ENCODE measurements at places on chromosomes 6 and 20.

GRCh38 chr6:121800047-121800446, 364.6 kb downstream of the GJA1 start:
- DNase-seq = no peak

DNA sequence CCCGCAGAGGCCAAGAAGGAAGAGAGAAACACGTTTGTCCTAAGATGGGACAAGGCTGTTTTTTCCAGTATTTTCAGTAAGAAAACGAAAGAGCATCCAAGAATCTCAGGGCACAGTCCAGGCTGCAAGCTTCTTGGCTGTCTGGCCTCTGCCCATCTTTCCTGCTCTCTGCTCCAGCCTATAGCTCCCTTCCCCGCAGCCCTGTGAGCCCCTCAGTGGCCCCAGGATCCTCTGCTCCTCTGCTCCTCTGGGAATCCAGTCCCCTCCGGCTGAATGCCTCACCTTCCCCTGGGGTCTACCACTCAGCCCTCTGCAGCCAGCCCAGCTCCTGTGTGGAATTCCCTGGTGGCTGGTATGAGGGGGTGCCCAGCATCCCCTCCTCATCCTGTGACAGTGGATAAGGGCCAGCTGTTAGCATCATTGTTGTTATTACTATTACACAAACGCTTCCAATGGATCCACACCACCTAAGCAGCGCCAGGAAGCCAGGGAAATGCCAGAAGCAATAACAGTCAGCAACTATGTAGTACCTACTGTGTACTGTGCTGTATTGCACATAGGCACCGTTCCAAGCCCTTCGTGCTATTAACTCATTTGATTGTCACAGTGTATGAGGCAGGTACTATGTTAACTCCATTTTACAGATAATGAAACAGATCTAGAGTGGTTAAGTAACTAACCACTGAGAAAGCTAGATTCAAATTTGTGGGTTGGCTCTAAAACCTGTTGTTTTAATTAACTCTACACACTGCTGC, 60.3 kb upstream of the PTPN1 start:
- no peak for DNase-seq

GRCh38 chr20:25985597-25985996, 288.9 kb upstream of the ZNF337 start:
- DNase-seq = no peak

GRCh38 chr20:39214828-39215227, 252.7 kb downstream of the DHX35 start:
- no peak for DNase-seq

DNA sequence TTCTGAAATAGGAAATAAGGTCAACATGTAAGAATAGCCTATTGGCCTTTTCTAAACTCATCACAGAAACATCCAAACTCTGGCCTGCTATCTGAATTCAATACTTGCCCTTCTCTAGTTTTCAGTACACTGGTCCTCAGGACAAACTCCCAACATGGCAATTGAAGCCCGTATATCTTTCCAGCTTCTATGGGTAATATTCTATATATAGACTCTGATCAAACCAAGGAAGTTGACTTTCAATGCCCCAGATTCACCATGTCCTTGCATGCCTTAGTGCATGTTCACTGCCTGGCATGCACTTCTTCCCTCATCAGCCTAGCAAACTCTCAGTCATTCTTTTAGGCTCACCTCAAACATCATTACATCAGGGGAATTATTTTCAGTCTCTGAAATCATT, 73.2 kb downstream of the RSPO3 start:
- no peak for DNase-seq

- DNase-seq = no peak
Measured at GRCh38 chr20:50558483-50558925, 48.3 kb downstream of the PTPN1 start.

GRCh38 chr20:58431134-58431533, 42.1 kb downstream of the VAPB start:
- no peak for DNase-seq

DNA sequence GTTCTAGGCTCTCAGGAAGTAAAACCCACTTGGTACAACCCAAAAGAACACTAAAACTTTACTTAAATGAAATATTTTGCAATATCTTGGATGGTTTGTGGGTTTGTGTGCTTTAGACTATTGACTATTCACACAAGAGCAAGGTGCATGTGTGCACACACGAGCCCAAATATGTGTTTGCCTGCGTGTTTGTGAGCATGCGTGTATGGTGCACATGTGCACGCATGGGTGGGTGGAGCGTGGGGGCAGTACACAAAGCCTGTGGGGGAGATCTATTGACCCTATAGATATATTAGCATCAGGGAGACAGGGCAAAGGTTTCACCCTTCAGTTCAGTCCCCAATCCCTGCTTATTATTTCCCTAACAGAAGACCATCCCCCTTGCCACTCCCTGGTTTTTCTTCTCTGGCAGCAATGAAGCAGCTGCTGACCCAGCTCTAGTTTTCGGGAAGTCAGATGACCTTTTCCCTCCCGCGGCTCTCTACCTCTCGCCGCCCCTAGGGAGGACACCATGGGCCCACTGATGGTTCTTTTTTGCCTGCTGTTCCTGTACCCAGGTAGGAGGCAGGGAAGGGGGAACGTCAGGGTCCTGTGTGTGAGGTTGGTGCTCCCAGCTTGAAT, at the start of gene C2:
Gene C2, plus strand, starts transcription at position 476 of the 621 bp plus-strand sequence. Its CDS starts 36 bp downstream, at position 512.
- no peak for DNase-seq

- DNase-seq = peak; percentile 76
Measured at GRCh38 chr6:89610149-89610642, 28.4 kb downstream of the LYRM2 start.

DNA sequence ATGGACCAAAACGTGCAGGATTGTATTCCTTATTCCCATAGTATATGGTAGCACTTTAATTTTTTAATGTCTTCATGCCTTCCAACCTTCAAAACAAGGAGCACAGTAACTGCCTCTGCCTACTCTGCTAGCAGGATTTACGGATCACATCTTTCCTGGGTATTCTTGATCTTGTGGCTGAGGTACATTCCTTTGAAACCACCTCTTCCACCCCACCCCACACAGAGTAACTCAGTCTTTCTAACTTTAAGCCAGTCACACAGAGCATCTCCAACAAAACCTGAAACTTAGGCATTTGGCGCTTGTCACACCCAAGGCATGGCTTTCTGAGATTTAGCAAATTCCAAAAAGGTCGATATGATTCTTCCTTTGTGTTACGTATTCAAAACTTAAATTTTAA, 2.3 kb upstream of the ID4 start:
- no peak for DNase-seq

GRCh38 chr6:142900227-142900971, 44.6 kb downstream of the HIVEP2 start:
- peak; percentile 79 for DNase-seq

DNA sequence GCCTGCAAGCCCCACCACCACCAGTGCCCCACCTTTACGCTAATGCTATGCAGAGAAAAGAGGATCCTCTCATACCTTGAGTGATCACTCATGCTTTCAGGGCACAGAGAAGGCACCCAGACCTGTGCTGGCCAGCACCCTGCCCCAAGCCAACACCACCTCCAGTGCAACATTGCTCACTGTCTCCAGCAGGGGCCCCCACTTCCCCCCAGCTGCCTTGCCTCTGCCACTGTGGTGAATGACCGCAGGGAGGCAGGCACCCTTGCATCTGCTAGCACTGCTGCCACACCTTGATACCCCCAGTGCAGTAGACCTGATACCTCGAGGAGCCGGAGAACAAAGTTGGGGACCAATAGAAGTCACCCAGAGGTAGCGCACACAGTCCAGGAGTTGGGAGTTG, 139.2 kb upstream of the PLN start:
- DNase-seq = no peak

DNA sequence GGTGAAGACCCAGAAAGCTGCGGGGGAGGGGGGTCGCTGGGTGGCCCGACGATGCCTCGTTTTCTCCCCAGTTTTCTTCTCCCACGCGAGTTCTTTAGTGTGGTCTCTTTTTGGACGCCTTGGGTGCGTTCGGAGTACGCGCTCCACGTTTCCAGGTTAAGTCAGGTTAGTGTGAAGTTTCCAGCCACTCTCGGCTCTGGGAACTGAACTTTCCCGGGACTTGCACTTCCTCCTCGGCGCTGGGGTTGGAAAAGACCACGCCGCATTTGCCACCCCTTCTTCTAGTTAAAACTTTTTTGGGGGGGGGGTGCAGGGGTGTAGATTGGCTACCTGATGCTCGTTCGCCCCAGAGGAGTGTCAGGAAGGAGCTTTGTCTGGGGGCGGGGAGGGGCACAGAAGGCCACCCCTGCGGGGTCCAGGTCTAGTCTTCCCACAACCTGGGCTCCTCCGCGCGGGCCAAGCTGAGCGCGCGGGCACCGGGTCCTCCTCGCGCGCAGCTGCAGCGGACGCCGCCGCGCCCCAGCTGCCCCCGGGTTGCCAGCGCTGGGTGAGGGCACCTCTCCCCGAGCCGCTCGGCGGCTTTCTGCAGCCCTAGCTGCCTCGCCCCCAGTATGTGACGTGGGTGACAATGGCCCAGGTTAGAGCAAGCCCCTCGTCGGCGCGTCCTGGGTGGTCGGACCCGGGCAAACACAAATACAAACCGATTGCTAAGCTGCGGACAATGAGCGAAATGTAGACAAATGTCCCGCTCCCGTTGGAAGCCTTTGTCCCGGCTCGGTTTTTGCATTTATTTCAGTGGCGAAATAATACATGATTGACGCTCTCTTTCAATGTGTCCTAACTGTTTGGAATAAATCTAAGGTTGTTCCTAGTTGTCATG, 1.7 kb upstream of the NKX2-2 start:
- no peak for DNase-seq

DNA sequence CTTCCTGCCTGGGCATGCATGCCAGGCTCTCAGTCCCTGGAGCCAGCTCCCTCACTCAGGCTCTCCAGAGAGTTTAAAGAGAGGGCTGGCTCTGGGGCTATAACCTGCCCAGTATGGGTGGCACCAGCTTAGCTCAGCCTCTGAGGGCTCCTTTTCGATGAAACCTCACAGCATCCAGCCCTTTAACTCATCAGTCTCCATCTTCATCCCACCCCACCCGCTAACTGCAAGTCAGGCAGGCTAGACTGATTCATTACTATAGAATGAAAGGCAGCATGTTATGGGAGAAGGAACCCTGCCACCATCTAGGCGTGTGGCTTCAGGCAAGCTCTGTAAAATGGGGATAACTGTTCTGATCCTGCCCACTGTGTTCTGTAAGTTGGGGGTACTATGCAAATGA, 53.5 kb downstream of the RAB44 start:
- no peak for DNase-seq

GRCh38 chr6:163232015-163232523, 182.4 kb upstream of the QKI start:
- no peak for DNase-seq

- DNase-seq = no peak
Measured at GRCh38 chr20:24838546-24839535, 110.2 kb upstream of the CST7 start.

- no peak for DNase-seq
Measured at GRCh38 chr6:52595000-52595795, 18.3 kb upstream of the TRAM2 start.

DNA sequence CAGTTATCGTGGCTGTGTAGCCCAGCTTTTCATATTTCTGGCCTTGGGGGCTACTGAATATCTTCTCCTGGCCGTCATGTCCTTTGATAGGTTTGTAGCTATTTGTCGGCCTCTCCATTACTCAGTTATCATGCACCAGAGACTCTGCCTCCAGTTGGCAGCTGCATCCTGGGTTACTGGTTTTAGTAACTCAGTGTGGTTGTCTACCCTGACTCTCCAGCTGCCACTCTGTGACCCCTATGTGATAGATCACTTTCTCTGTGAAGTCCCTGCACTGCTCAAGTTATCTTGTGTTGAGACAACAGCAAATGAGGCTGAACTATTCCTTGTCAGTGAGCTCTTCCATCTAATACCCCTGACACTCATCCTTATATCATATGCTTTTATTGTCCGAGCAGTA, 475 bp downstream of the OR2B6 start:
- DNase-seq = no peak

GRCh38 chr20:64176551-64176950, 12.3 kb downstream of the MYT1 start:
- no peak for DNase-seq

DNA sequence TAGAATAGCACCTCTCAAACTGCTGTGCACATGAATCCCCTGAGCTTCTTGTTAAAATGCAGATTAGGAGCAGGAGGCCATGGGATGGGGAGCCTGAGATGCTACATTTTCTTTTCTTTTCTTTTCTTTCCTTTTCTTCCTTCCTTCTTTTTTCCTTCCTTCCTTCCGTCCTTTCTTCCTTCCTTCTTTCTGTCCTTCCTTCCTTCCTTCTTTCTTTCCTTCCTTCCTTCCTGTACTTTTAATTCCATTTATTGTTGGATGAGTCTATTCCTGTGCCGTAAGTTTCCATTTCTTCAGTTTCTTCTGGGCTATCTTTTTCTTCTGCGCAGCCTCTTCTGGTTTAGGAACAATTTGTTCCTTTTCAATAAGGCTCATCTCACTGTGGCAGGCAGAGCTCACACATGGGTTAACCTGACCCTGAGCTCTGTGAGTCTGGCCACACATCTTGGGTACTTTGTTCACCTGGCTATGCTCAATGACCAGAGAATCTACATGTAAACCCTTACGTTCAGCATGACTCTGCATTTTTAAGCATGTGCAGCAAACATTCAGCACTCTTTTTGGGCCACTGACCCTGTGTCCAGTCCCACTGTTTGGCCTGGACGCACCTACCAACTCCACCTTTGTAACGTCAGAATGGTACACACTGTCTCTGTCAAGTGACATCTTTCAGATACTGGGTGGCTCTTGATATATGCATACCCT, 114.7 kb upstream of the INSM1 start:
- DNase-seq = no peak

DNA sequence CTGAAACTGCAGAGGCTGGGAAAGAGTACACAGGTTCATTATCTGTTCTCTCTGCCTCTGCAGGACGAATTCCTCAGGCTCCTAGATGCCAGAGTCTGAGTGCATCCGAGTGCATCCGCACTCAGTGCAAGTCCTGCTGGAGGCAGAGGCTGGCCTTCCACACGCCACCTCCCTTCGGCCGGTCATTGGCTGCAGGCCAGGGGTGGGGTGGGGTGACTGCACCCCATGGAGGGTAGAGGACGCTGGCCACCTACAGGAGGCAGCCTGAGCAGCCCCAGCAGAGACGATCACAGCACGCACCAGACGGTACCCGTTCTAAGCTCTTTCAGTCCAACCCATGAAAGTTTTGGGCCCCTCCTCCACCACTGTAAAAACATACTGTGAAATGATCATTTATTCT, 11.7 kb downstream of the SFT2D1 start:
- DNase-seq = no peak

DNA sequence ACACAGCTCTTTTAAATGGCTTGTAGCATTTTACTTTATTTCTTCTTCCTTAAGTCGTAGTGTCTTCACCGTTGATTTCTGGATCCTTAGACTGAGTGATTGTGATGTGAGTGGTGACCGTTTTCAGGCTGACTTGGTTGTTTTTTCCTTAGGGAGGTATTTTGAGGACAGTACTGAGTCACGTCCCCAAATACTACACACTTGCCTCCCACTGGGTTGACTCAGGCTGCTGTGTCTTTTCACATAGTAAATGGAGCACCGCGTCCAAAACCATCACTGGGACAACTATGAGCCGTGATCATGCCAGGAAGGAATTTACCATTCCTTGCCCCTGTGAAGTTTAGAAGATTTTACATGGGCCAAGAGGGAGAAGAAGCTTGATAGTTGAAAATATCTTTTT, 174.1 kb downstream of the FARS2 start:
- no peak for DNase-seq

- DNase-seq = no peak
Measured at GRCh38 chr6:144365271-144365670, 80.1 kb downstream of the UTRN start.

GRCh38 chr6:87636315-87636714, 46.4 kb downstream of the ORC3 start:
- DNase-seq = no peak

- DNase-seq = no peak
Measured at GRCh38 chr6:106143665-106144064, 57.5 kb downstream of the PRDM1 start.

Measured in CD8-positive, alpha-beta T cell (primary cell).